Neural crest cell (in vitro differentiated cells): ENCODE measurements at places on chromosomes 7 and 10. TPM values are rescaled to one million over a fixed set of nuclear protein-coding genes. Genes with fewer than 3 reads are reported as not detected.

GRCh38 chr7:49522111-49522510 lies 251.3 kb upstream of the VWC2 start:
- DNase-seq: no peak
- H3K27me3 ChIP-seq: no peaks in the 10 kb centered on the region
- no peak overlapping the region for H3K4me3 ChIP-seq
- H3K36me3 ChIP-seq: no peaks in the 10 kb centered on the region
- no peak overlapping the region for H3K27ac ChIP-seq

DNA sequence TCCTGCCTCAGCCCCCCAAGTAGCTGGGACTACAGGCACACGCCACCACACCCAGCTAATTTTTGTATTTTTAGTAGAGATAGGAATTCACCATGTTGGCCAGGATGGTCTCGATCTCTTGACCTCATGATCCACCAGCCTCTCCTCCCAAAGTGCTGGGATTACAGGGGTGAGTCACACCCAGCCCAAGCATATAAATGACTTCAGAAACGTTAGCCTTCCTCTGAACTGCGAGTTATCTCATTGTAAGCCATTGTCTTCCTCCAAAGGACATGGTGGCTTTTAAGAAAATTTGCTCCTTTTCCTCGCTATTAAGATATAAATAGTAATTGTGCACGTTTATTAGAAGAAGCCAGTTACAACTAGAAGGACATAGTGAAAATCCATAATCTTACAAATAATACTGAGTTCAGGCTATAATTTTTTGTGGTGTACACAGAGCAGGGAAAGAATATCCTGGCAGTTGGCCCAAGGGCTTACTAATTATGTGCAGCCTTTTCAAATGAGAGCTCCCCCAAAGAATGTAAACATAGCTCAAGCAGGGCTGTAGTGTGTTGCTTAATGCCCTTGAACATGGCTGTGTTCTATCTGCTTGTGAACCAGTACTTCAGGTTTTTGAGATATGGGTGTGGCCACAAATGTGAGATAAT lies 495.8 kb downstream of the PARD3 start:
- peaks cover 9% of the 10 kb centered on the region for H3K36me3 ChIP-seq
- H3K4me1 ChIP-seq: peaks cover 27% of the 10 kb centered on the region
- no peaks in the 10 kb centered on the region for H3K27me3 ChIP-seq
- no peak for DNase-seq
- H3K4me3 ChIP-seq: no peak overlapping the region

- no peak overlapping the region for H3K4me3 ChIP-seq
- peak; percentile 47 for DNase-seq
- H3K27ac ChIP-seq: no peak overlapping the region
Observed at GRCh38 chr10:128463991-128464760, 338.0 kb upstream of the MKI67 start.

DNA sequence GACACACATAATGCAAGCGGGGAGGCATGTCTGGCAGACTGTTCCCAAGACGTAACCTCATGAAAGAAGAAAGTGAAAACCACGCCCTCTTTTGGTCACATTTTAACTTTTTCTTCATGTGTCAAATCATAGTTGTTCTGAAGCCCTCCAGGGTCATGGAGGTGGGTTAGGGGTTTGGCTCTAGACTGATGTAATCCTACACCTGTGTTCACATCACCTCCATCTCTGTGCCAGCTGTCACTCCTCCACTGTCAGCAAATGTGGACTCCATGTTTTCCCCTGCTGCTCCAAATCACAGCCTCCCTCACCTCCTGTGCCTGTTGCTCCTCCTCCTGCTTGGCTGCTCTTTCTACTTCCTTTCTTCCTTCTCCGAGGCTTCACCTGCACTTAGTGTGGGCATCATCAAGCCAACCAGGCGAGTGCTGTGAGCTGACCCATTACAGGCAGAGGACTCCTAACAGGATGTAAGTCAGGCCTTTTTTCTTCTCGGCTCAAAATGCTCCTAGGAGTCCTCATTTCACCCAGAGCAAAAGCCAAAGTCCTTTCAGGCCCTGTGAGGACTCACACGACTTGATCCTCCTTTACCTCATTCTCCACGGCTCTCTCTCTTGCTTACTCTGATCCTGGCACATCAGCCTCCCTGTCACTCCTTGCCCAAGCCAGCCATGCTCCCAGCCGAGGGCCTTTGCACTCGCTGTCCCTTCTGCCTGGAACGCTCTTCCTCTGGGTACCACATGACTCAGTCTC lies 66.4 kb upstream of the IFRD1 start:
- H3K27me3 ChIP-seq: no peaks in the 10 kb centered on the region
- no peaks in the 10 kb centered on the region for H3K36me3 ChIP-seq
- DNase-seq: no peak

DNA sequence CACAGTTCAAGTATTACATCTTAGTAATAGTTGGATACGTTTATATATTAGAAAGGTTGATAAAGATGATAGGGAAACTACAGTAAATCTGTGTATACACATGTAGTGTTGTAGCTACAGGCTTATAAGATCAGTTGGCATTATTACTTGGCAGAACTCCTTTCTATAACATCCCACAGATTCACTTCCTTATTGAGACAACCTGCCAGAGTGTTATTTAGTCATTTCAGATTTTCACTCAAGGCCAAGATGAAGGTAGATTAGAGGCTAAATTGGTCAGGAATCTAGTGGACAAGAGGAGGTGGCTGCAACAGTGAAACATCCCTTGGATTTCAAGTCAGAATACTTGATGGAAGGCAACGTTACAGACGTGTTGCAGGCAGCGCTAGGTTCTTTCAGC lies 63.0 kb downstream of the PAPSS2 start:
- H3K4me1 ChIP-seq: peaks cover 6% of the 10 kb centered on the region
- H3K27me3 ChIP-seq: no peaks in the 10 kb centered on the region
- H3K36me3 ChIP-seq: no peaks in the 10 kb centered on the region
- no peak overlapping the region for H3K27ac ChIP-seq
- no peak overlapping the region for H3K4me3 ChIP-seq
- DNase-seq: no peak

- no peak for DNase-seq
Observed at GRCh38 chr7:13878154-13878553, 111.3 kb downstream of the ETV1 start.

- H3K27me3 ChIP-seq: no peaks in the 10 kb centered on the region
- no peak overlapping the region for H3K4me3 ChIP-seq
- no peaks in the 10 kb centered on the region for H3K36me3 ChIP-seq
- DNase-seq: no peak
Observed at GRCh38 chr7:47482013-47482875, 99.7 kb downstream of the TNS3 start.

DNA sequence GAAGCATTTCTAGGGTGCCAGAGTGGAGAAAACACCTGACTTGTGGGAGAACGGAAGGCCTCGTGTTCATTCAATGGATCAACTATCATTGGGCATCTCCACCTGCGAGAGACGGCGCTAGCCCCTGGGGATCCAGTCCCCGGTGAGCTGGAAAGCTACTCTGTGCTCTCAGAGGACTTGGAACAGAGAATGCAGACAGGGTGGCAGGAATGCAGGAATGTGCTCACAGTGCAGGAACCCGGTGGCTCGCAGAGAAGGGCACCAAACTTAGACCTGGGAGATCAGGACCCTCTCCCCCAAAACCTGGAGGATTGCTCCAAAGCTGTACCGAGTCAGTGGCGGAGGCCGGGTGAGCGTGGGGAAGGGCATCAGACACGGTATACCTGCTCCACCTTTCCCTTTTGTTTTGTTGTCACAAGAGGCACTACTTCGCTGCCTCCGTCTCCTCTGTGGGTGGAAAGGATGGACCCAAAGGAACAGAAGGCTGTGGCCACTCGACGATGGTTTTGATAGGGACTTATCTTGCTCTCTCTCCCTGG lies 569.0 kb upstream of the C7orf33 start:
- H3K27ac ChIP-seq: no peak overlapping the region
- H3K4me3 ChIP-seq: no peak overlapping the region
- no peaks in the 10 kb centered on the region for H3K27me3 ChIP-seq

DNA sequence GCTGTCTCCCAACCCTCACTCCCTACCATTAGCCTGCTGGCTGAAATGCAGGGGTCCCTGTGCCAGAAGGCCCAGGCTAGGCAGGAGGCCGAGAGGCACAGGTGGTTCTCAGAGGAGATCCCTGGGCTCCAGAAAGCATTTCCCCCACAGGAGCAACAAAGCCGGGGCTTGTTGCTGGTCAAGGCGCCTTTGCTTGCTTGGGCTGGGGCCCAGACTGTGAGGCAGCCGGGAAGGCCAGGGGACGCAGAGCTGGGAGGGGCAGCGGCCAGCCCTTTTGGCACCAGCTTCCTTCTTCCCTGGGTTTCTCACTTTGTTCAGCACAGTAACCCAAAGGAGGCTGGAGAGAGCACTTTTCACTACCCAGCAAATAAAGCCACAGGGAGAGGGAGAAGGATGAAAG lies 48.6 kb downstream of the FBXW4 start:
- peaks cover 34% of the 10 kb centered on the region for H3K4me1 ChIP-seq
- peaks cover 6% of the 10 kb centered on the region for H3K36me3 ChIP-seq
- H3K27ac ChIP-seq: no peak overlapping the region
- peaks cover 3% of the 10 kb centered on the region for H3K27me3 ChIP-seq
- H3K4me3 ChIP-seq: no peak overlapping the region

DNA sequence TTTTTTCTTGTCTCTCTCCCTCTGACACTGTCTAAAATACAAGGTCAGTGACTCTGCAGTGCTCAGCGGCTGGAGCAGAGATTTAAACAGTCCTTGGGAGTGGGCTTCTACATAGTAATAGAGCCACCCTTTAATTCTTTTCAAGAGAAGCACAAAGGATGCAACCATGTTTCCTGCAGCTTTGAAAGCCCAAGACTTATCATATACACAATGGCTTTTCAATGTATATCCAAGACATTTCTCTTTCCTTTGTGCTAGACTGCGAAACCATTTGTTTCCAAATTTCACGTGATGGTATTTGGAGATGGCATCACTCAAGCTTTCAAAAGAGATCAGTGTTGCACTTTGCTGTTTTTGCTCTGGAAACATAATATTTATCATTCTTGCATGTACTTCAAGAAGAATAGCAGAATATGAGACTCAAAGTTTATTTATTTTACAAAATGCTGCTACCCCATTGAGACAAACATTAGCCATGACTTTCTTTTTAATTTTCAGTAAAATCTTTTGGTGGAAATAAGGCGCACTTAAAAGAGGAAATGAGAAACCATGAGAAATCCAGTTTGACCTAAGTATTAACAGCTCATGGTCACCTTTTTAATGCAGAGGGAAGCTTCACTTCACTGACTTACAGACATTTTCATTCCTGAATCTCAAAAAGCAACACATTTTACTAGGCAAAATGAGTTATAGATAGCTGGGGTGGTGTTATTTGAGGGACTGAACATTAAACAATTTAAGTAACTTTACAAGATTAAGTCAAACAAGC lies 76.6 kb downstream of the SEMA3C start:
- H3K4me3 ChIP-seq: peak overlapping the region; percentile 44
- peaks cover 75% of the 10 kb centered on the region for H3K4me1 ChIP-seq
- H3K27ac ChIP-seq: peak overlapping the region; percentile 75
- DNase-seq: peak; percentile 7

The MYH16 gene
- total RNA-seq: not detected in 2 replicates

GRCh38 chr10:25455980-25456567 lies 281.3 kb downstream of the GPR158 start:
- H3K27ac ChIP-seq: no peak overlapping the region
- H3K4me3 ChIP-seq: no peak overlapping the region
- no peaks in the 10 kb centered on the region for H3K36me3 ChIP-seq
- no peaks in the 10 kb centered on the region for H3K27me3 ChIP-seq
- DNase-seq: no peak
- peaks cover 8% of the 10 kb centered on the region for H3K4me1 ChIP-seq

The MRLN gene
- not detected in 2 replicates for total RNA-seq

The CNTNAP2 gene
- 9.3 and 12.9 TPM in 2 replicates for total RNA-seq

The CUZD1 gene
- total RNA-seq: not detected in 2 replicates

The SLC26A3 gene
- not detected in 2 replicates for total RNA-seq

GRCh38 chr7:67947646-67948045 lies 951.0 kb downstream of the TYW1 start:
- H3K27ac ChIP-seq: no peak overlapping the region
- no peaks in the 10 kb centered on the region for H3K36me3 ChIP-seq
- no peak for DNase-seq
- H3K4me1 ChIP-seq: no peaks in the 10 kb centered on the region
- no peak overlapping the region for H3K4me3 ChIP-seq
- H3K27me3 ChIP-seq: no peaks in the 10 kb centered on the region

DNA sequence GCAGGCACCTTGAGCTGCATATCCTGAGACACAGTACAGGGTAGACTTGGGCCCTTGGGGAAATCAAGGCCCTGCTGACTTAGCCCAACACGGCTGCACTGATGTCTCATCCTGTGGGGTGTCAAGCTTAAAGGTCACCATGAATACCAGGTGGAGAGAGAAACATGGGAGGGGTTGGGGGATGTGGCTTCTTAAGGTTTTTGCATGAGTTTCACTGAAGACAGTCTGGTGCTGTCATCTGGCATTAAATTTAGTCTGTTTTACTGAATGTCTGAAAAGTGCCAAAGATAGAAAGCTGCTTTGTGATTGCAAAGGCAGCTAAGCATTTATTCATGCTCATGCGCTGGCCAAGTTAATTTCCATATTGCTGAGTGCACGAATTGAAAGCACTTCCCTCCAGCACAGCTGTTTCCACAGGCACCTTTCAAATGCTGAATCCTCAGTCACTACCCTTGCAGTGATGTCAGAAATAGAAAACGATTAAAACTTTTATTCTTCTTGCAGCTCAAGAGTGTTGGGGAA lies 102.1 kb downstream of the OSBPL3 start:
- peaks cover 26% of the 10 kb centered on the region for H3K4me1 ChIP-seq
- no peaks in the 10 kb centered on the region for H3K36me3 ChIP-seq
- DNase-seq: no peak
- H3K27ac ChIP-seq: no peak overlapping the region

GRCh38 chr10:3631701-3632330 lies 153.2 kb downstream of the KLF6 start:
- no peak for DNase-seq
- H3K27me3 ChIP-seq: no peaks in the 10 kb centered on the region
- H3K27ac ChIP-seq: no peak overlapping the region

- H3K36me3 ChIP-seq: no peaks in the 10 kb centered on the region
- H3K4me1 ChIP-seq: peaks cover 9% of the 10 kb centered on the region
- no peak for DNase-seq
Observed at GRCh38 chr7:137771679-137772078, 75.1 kb downstream of the DGKI start.

DNA sequence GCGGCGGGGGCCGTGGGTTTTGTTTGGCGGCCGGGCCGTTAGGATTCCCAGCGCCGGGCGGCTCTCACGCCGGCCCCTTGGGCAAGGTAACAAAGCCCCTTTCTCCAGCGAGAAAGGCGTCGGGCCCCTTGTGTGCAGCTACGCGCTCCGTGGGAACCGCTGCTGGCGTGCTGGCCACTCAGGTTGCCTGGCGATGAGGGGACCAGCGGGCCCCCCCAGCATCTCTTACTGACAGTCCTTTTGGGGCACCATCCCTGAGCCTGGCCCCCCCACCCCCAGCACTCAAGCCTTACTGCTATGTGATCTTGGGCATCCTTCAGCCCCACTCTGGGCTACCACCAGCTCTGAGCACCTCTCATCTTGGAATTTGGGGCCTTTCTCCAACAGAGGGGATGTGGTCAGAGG lies 1.8 kb downstream of the LFNG start:
- peak overlapping the region; percentile 71 for H3K27ac ChIP-seq
- peaks cover 9% of the 10 kb centered on the region for H3K27me3 ChIP-seq
- H3K36me3 ChIP-seq: no peaks in the 10 kb centered on the region
